Fibroblast of skin of abdomen (primary cell): ENCODE measurements at places on chromosomes 5 and 9.

DNA sequence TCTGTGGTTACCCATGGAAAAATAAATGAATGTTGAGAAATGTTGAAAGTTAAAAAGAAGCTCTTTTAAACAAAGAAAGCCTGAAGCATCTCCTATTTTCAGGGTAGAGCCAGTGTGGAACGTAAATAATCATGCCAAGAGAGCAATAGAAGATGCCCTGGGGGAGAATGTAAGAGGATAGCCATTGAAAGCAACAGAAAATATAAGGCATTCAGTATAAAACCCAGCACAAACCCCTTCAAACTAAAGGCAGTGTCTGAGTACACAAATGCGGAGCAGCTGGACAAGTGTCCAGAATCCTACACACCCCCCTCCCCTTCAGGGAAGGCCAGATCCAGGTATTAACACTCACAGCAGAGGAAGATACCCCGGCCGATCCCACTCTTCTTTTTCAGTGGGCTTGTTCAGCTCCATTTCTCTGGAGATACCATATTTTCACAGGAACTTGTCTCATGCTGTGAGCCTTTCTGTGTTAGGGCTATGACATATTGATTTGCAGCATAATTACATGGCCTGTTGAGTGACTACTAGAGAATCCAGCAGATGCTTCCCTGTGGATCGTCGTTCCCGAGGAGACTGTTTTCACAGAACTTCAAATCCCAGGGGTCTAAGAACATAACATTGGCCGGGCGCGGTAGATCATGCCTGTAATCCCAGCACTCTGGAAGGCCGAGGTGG is 101.2 kb downstream of the PLK2 start:
- DNase-seq, result no peak

DNA sequence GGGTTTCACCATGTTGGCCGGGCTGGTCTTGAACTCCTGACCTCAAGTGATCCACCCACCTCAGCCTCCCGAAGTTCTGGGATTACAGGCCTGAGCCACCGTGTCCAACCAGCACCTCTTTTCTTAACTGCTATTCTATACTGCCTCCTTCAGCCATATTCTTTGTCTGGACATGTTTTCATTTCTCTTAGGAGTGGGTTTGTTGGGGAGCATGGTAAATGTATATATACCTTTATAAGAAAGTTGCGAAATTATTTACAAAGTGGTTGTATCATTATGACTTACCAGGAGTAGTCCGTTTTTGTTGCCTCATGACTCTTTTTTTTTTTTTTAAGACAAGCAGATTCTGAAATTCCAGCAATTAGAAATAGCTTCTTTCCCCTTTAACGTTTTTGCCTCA is 38.7 kb downstream of the CDC42SE2 start:
- DNase-seq, result no peak

GRCh38 chr5:113152380-113152740 is 175.8 kb downstream of the DCP2 start:
- DNase-seq, result no peak

- no peak for DNase-seq
Measured at GRCh38 chr5:83362526-83362925, 109.0 kb upstream of the VCAN start.

GRCh38 chr5:57435701-57436134 is 46.9 kb downstream of the ACTBL2 start:
- DNase-seq, result peak; percentile 91

DNA sequence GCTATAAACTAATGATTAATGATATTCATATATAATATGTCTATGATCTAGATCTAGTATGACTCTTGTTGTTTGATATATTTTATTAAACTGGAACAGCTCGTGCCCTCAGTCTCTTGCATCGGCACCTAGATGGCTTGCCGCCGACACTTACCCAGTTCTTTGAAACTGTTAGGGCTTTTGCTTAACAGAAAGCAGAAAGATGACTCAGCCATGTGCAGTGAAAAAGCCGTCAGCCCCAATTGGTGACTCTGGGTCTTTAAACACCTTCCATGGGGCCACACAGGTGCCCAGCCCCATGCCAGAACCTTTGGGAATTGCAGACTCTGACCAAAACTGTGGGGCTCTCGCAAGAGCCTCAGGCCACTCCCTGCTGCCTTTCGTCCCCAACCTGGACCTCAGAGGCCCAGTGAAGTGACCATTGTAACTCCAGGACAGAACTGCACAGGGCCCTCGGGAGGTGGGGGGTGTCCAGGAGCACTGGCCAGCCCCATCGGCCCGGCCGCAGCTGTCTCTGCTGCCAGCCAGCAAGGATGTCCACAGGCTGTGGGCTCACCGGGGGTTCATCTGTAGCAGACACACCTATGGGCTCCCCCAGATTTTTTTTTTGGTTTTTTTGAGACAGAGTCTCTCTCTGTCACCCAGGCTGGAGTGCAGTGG is 7.8 kb downstream of the LCN10 start:
- no peak for DNase-seq

GRCh38 chr9:72428329-72428728 is 63.3 kb upstream of the ZFAND5 start:
- DNase-seq, result peak; percentile 95

- DNase-seq, result no peak
Measured at GRCh38 chr5:78546276-78546996, 102.1 kb downstream of the LHFPL2 start.

DNA sequence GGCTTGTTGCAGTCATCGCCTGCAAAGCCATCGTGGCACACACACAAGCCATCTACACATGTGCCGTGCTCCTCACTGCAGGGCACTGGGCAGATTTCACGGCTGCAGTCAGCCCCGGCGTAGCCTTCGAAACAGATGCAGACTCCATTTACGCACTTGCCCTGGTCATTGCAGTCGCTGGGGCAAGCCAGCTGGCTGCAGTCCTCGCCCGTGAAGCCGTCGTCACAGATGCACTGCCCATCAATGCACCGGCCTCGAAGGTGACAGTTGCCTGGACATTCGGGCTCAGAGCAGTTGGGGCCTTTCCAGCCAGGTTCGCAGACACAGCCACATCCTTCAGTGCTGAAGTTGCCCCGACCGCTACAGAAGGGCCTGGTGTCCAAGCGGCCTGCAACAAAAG is 31.1 kb downstream of the TNC start:
- no peak for DNase-seq

DNA sequence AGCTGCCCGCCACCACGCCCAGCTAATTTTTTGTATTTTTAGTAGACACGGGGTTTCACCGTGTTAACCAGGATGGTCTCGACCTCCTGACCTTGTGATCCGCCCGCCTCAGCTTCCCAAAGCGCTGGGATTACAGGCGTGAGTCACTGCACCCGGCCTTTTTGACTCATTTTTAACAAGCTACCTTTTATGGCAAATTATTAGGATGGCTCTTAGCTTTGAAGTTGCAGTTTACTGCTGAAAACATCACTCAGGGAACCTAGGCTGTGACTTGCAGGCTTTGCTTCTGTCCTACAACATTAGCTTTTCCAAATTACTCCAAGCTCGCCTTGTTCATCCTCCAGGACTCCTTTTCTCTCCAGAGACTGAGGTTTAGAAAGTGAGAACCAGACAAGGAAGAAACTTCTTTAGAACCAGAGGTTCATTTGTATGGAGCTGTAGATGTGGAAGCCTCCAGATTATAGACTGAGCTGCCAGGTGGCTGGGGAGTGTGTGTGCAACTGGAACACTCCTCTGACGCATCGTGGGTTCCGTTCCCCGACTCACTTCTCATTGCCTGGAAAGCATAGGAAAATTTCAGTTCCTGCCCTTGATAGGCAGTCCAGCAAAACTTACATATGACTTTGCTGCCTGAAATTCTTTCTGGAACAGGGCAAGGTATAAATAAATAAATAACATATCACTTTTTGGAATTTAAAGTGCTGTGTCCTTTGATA is 23.8 kb upstream of the SPTAN1 start:
- DNase-seq, result no peak

DNA sequence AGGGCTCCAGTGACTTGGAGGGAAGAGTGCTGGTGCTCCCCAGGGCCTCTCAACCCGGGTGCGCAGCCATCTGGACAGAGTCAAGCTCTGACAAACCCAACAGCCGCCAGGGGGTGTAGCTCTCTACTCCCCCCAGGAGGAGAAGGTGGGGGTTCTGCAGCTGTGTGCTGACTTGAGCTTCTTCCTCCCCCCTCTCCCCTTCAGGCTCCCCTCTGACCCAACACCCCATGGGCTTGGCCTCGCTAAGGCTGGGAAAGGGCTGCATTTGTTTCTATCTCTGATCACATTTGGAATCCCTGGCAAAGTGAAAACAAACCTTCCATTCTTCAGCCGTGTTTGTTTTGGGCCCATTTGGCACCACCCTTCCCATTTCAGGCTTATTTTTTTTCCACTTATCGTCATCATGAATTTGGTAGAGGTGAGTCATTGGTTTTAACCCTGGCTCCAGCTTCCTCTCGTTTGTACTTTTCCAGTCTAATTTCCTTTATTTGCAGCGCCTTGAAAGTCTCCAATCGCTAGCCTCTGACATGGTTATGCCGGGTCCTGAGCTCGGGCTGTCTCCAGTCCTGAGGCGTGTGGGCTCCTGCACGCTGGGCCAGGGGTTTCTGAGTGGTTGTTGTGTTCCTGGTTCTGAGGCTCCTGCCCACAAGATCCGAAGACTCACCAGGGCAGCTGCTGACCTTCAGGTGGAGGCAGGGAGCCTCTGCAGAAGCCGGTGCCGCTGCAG is 36.1 kb downstream of the DAP start:
- peak; percentile 45 for DNase-seq

DNA sequence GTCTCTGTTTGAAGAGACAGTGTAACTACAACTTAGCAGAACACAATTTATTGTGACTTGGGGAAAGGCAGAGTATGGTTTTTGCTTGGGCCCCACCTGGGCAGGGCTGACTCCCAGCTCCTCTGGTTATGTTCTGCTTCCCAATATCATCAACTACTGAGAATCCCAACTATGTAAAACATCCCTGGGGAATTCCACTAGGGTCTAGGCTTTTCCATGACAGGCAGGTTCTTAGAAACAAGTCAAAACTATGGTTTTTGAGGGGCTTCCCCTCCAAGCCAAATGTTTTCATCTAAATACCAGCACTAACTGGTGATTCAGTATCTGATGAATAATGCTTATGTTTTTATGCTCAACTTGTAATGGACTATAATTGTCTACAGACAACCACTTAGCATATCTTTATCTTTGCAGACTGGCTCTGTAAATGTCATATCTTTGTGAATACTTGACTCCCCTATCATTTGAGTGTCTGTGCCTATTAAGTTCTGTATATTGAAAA is 409.5 kb downstream of the PDE4D start:
- peak; percentile 81 for DNase-seq

DNA sequence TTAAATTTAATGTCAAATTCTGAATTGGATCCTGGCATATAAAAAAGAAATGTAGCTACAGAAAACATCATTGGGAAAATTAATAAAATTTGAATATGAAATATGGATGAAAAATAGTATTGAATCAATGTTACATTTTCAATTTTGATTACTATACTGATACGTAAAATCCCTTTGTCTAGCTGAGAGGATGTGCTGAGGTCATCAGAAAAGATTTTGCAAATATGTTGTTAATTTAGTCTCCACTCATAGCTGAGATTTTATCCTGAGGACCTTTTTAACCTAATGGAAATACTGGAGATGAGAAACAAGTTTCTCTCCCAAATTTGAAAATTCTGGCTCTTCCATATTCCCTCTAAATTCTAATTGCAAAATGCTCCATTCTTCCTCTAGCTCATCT is 84.4 kb upstream of the ADAMTS16 start:
- DNase-seq, result no peak

DNA sequence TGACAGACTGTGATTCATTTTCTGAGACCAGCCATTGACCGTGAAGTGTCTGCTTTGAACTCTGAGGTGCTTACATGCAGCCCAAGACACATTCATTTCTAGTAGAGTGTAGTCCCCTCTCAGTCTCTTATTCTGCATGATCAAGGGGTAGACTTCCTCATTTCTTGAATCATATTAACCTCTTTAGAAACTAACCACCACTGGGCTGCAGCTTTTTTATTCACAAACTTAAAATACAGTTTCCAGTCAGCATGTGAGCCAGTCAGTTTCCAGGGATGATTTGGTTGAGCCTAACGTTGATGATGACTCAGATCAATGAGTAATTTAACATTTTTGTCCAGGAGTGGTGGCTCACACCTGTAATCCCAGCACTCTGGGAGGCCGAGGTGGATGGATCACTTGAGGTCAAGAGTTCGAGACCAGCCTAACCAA is 59.2 kb downstream of the OTULIN start:
- DNase-seq, result no peak

DNA sequence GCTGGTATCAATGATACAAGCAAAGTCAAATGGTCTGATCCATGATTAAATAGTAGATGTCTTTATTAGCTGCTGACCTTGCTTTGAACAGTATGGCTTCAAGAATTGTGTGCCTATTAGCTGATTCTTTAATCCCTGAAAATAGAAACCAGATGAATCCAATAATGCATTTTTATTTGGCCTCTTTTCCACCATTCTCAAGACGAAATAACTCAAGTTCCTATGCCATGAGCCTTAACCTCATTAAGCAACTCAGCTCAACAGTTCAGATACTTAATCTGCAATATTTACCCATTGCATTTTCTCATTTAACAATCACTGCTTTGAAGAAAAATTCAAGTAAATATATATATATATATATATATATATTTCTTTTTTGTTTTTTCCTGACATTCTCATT is 588.6 kb upstream of the MEF2C start:
- DNase-seq, result peak; percentile 90

DNA sequence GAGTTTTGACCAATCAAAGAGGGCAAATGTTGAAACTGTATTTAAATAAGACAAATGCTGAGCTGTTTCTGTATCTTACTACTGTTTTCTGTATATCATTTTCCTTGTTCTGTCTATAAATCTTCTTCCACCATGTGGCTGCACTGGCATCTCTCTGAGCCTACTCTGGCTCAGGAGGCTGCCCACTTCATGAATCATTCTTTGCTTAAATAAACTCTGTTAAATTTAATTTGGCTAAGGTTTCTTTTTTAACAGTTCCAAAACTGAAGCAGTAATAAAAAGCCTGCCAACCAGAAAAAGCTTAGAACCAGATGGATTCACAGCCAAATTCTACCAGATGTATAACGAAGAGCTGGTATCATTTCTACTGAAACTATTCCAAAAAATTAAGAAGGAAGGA is 40.2 kb upstream of the TAS2R1 start:
- DNase-seq, result no peak

GRCh38 chr5:36691696-36692371 is 85.4 kb downstream of the SLC1A3 start:
- DNase-seq, result peak; percentile 84

- no peak for DNase-seq
Measured at GRCh38 chr9:78921341-78921740, 624.4 kb downstream of the PSAT1 start.

GRCh38 chr5:140366589-140367255 is 6.7 kb downstream of the SLC4A9 start:
- no peak for DNase-seq

- no peak for DNase-seq
Measured at GRCh38 chr5:157266286-157267007, 524 bp downstream of the CYFIP2 start.

GRCh38 chr9:36893911-36894310 is 140.2 kb downstream of the PAX5 start:
- no peak for DNase-seq
